Fibroblast of skin of right biceps (primary cell): ENCODE measurements at places on chromosomes 13 and 19.

DNA sequence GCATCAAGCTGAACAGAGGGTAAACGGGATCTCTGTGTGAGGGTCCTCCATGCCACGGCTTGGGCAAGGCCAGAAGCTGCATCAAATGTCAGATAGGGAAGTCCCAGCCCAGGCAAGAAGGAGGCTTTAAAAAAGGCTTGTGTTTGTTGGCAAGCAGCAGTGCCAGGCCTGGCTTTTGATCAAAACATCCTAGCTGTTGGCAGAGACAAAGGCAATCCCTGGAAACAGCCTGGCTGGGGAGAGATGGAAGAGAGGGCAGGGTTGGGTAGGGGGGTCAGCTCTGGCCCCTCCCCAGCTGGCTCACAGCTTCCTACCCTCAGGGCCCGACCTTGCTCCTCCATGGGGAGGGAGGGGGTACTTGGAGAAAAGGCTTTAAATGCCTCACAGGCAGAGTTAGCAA lies 61.8 kb upstream of the KCTD15 start:
- no peak for DNase-seq

- DNase-seq = peak; percentile 62
These were observed 6.0 kb downstream of the UBL3 start for GRCh38 chr13:29844441-29844840.

GRCh38 chr13:22506096-22506691 lies 674.6 kb upstream of the SGCG start:
- no peak for DNase-seq

- no peak for DNase-seq
These were observed 25.2 kb downstream of the IGFL1 start for GRCh38 chr19:46254776-46255175.

GRCh38 chr13:20831933-20832332 lies 58.2 kb upstream of the EEF1AKMT1 start:
- DNase-seq = no peak

GRCh38 chr13:99051768-99052455 lies 74.0 kb upstream of the DOCK9 start:
- DNase-seq = no peak

GRCh38 chr13:76014406-76015318 lies 378.5 kb downstream of the LMO7 start:
- peak; percentile 62 for DNase-seq

DNA sequence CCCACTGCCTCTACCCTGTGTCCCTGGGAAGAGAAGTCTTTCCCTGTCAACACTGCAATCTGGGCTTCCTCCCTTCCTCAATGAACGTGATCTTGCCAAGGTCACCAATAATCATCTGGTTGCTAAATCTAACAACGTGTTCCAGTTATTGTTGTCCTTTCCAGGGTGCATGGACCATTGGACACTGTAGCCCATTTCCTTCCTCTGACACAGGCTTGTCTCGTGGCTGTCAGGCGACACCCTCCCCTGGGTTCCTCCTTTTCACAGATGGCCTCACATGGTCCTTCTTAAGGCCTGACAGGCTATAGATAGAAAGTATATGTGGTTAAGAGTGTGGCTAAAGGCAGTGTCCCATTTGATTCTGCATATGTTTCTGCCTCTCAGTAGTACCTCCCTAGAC lies 67.7 kb upstream of the STARD13 start:
- no peak for DNase-seq

DNA sequence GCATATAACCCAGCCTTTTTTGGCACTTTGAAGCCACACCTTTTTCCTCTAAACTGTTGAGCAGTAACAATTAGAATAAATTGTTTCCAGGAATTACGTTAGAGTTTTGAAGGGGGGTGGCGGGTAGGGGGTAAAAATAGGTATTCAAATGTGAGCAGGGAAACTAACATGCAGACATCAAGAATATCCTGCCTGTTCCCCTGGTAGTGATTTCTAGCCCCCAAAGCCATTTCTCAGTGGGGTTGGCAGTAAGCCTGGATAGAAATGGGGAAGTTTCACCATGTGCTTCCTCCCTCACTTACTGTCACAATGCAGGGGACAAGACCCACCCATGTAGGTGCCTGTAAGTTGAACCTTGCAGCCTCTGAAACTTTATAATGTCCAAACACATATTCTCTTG lies 3.8 kb downstream of the DOCK9 start:
- DNase-seq = no peak

DNA sequence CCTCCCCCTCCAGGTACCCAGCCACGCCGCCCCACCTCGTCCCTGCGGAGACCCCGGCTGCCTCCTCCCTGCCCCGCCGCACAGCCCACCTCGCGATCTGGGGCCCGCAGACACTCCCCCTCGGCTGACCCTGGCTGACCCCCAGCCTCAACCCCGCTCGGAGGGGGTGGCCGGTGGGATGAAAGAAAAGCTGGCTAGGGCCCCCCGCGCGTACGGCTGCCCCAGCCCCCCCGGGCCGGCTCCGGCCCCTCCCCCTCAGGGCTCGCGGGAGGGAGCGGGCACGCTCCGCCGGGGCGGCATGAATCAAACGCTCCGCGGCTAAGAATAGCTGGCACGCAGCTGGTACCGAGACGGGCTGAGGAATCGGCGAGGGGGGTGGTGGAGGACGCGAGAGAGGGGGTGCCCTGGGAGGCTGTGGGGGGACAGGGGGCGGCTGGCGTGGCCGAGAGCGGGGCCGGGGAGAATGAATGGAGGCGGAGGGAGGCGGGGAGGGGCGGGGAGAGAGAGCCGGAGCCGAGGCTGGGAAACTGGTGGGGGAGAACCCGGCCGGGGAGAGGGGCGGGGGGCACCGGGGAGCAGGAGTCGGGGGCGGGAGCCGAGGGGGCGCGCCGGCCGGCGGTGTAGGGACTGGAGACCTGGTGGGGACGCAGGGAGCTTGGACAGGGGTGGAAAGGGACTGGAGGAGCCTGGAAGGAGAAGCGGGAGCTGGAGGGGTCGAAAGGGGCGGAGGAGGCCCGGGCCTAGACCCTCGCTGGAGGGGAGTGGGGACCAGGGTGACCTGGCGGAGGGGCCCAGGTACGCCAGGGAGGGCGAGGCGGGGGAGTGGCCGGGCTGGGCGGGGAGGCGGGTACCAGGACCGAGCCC lies 1.1 kb downstream of the SHANK1 start:
- DNase-seq = no peak

DNA sequence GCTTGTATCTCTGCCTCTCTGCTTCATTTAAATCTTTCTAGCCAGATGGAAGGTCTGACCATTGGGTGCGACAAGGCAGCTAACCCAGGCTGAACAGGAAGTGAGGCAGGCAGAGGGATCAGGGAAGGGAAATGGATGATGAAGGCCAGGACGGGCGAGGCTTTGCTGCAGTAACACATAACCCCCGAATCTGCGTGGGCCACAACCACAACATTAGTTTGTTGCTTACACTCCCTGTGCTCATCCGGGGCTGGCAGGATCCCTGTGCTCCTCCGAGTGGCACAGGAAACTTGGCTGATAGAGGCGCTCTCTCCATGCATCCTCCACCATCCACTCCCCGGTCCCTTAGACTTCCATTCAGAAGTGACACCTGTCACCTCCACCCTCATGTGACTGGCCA lies 1.1 kb upstream of the FLT3LG start:
- DNase-seq = no peak
